ENCODE measurements at places on chromosomes 3 and 15.

DNA sequence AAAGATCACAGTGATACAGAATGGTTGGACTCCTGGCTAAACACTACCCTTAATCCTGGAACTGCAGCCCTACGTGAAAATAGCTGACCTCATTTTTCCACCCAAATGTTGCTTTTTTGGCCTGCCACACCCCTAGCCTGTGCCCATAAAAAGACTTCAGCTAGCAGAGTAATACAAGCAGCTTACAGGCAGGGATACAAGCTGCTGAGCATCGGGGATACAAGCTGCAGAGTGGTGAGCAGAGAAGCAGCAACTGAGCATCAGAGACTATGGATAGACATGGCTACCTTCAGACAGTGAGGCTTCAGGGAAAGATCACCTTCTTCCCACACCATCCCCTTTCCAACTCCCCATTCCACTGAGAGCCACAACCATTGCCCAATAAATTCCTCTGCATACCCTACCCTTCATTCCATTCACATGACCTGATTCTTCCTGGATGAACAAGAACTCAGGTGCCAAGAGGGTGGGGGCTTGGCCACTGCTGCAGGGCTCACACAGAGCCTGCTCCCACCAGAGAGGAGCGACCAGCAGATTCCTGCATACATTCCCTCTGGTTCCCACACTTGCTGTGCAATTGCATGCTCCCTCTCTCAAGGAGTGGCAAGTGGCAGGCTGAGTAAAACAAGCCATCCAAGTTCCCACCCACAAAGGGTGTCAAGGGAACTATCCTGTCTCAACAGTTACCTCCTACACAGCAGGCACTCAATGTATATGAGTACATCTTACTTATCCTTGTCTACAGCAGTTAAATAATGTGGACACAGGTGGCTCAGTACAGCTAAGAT lies 217.5 kb downstream of the ALCAM start:
- DNase-seq, result no peak

DNA sequence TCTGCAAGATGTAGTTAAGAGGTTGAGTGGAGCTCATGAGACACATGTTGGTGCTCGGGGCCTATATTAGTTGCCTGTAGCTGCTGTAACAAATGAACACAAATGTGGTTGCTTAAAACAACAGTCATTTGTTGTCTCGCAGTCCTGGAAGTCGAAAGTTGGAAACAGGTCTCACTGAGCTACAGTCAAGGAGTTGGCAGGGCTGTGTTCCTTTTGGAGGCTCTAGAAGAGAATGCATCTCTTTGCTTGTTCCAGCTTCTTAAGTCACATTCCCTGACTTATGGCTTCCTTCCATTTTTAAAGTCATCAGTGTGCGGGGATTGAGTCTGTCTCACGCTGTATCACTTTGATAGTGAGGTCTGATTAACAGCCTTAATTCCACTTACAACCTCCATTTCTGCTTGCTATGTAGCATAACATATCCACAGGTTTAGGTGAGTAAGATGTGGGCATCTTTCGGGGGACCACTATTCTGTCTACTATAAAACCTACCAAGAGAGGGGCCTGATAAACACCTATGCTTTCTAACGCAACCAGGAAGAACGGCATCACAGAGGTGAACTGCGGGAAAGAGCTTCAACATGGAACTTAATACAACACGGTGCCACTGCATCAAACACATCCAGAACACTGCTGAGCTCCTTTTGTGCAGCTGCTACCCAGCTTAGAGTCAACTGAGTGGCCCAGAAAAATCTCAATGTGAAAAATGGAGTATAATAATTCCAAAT lies 119.4 kb downstream of the ATP10A start:
- DNase-seq, result no peak

GRCh38 chr15:63895194-63895593 lies 61.4 kb upstream of the HERC1 start:
- DNase-seq, result no peak

DNA sequence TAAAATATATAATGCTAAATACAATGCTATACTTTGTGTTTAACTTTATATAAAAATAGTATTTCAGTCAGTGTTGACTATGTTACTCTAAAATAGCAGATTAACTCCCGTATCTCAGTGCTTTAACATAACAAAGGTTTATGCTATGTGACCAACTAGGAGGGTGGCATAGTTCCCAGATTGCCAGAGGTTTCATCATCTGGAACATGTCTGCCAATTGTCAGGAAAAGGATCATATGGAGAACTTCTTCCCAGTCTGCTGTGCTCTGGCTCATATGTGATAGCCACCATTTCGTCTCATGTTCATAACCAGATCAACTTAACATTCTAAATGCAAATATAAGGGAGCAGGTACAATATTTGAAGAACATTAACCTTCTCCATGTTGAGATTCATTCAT lies 720.2 kb downstream of the MCTP2 start:
- no peak for DNase-seq

- no peak for DNase-seq
Observed at GRCh38 chr3:12750223-12750622, 8.8 kb downstream of the TMEM40 start.

- no peak for DNase-seq
Observed at GRCh38 chr3:97647441-97647982, 117.0 kb upstream of the ARL6 start.

DNA sequence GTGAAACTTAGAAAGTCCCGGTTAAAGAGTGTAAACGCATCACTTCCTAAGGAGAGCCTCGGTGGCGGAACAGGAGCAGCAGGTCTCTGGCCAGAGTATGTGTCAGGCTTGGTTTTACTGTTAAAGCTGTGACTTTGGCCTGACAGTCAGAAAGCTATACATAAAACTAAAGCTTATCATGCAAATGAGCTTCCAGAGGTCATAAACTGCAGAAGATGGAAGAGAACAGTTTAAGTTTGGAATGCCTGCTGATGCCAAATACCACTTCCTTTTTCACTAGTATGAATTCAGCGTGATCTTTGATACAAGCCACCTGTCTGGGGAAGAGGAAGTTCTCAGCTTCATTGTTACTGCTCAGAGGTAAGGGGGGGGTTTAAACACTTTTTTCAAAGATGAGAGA lies 125.1 kb upstream of the CTDSPL start:
- DNase-seq, result no peak

DNA sequence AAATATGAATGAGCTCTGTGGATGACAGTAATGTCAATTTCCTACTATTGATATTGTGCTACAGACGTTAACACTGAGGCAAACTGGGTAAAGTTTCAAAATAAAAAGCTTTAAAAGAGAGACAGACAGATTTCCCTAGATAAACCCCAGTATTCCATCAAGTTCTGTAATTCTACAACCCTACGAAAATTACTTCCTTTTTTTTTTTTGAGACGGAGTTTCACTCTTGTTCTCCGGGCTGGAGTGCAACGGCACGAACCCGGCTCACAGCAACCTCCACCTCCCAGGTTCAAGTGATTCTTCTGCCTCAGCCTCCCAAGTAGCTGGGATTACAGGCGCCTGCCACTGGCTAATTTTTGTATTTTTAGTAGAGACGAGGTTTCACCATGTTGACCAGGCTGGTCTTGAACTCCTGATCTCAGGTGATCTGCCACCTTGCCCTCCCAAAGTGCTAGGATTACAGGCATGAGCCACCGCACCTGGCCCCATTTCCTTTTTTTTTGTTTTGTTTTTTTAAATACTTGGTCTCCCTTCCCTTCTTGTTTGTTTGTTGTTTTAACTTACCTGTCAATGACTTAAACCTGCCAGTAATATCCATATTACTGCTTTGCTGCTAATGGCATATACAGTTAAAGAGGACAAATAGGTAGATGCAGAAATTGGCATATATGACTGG lies 57.2 kb downstream of the CBLB start:
- DNase-seq, result no peak

DNA sequence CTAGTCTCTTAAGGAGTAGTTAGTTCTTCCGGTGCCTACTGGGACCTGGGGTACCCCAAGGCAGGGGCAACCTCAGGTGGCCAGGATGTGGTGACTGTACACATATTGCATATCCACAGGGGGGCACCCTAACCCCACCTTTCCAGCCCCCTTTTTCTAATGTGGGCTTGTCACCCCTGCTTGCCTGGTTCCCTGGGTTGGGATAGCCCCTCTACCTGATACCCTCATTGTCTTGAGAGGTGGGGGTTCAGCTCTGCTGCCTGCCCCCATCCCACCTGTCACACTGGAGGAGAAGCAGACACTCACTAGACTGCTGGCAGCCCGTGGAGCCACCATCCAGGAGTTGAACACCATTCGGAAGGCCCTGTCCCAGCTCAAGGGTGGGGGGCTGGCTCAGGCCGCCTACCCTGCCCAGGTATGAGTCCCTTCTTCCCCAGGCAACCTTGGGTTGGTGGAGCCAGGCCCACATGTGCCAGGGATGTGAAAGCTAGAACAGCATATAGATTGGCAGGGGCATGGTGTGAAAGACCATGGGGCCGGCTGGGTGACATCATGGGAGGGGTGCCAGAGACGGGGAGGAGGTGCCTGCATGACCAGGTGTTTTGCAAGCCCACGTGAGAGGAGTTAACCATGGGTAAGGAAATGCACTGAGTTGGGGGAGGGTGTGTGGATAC lies 4.0 kb downstream of the GLYCTK start:
- DNase-seq, result peak; percentile 49

DNA sequence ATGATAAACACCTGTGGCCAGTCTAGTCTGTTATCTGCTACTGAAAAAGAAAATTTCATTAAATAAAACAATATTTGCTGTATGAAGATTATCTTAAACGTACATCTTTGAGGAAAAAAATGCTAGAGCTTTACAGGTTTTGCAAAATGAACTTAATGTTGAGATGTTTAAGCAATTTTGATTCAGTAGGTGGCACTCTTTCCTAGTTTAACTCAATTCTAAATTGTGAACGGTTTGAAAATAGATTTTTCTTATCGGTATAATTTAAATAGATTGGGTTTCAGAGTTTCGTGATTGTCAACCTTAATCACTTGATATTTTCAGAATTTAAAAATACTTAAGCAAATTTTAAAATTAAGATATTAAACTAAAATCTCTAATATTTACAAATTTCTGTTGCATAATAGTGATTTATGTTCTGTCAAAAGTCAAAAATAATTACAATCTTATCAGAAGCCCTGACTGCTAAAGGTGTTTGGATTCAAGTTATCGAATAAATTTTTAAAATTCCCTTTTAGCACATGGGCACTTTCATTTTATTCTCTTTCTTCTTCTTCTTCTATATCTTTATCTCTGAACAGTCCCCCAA lies 7.0 kb upstream of the RNF111 start:
- DNase-seq, result peak; percentile 65

GRCh38 chr15:90988296-90988695 lies 6.0 kb downstream of the PRC1 start:
- no peak for DNase-seq

All from CD4-positive, alpha-beta T cell treated with Interleukin-4 for 1 hour (primary cell).